ENCODE measurements at places on chromosomes 13 and 19. TPM values are rescaled to one million over a fixed set of nuclear protein-coding genes. Genes with fewer than 3 reads are reported as not detected.

DNA sequence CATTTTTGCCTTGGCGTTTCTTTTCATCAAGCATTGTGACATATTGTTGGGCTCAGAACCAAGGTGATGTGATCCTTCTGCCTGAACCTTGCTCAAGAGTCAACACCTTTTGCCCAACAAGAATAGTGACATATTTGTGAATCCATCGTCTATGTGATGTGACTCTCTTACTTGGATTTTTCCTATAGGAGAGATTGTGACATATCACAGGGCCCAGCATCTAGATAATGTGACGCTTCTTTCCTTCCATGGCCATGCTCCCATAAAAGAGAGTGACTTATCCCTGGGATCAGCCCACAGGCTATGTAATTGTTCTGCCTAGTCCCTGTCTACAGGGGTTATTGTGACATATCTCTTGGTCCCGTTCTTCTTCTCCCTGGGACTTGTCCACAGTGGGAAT is 8.5 kb upstream of the ZNF429 start:
- no peak for DNase-seq

DNA sequence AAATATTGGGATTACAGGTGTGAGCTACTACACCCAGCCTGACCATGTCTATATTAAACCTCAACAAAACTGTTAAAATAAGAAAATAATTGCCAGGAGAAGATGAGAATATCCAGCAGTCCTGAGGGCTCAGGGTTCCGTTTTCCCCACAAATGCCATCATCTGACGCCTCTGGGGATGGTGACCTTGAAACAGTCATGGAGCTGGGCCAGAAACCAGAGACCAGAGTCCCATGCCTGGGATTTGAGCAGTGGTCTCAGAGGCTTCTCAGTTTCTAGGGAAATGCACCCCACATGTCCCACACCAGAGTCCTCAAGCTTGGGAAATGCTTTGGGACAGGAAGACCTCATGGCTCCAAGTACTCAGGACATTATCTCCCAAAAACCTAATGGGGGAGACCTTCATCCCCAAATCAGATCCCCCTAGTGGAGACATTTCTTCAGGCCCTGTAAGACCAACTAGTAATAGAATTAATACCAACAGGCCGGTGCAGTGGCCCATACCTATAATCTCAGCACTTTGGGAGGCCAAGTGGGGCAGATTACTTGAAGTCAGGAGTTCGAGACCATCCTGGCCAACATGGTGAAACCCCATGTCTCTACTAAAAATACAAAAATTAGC is 2.9 kb upstream of the MAP1S start:
- no peak for DNase-seq

DNA sequence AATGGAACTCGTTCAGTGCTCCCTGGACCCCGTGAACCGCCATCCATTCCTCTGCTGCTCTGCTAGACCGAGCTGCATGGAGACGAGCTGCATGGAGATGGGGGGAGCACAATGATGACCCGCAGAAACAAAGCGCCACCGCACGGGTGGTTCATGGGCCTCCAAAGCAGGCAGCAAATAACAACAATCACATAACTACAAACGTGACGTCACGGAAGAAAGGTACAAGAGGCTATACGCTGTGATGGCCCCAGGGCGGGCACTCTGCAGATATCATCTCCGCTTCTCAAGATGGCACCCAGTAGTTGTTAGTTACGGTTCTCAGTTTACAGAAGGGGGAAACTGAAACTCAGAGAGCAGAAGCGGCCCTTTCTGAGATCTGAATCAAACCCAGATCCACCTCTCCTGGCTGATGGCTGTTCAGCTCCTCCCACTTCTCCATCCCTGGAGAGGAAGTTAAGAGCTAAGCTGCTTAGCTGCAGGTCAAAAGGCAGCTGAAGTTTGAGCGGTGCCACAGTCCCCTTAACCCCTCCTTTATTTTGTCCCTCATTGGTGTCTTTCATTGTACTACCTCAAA is 1.7 kb downstream of the ATP13A1 start:
- peak; percentile 39 for DNase-seq

Gene ATP4B
- not detected for total RNA-seq

DNA sequence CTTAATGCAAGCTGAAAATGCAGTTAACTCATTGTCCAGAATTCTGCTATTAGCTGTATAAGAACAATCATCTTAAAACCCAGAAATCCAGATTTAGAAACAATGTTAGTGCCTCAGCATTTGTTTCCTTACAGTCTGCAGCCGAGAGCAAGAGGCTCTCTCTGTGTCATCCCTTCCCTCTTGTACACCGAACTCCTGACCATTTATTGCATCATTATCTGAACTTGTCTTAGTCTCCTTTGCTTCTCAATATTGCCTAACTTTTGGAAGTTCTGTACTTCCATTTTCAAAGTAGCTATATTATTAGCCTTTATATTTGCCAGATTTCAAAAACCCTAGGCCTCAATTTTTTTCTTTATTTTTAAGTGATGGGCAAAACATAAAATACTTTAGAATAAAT is 27.1 kb downstream of the RNASEH2B start:
- no peak for DNase-seq

GRCh38 chr13:110317093-110317492 is 10.0 kb downstream of the COL4A2 start:
- no peak for DNase-seq

Gene HNRNPA1L2
- 10.9 TPM for total RNA-seq

DNA sequence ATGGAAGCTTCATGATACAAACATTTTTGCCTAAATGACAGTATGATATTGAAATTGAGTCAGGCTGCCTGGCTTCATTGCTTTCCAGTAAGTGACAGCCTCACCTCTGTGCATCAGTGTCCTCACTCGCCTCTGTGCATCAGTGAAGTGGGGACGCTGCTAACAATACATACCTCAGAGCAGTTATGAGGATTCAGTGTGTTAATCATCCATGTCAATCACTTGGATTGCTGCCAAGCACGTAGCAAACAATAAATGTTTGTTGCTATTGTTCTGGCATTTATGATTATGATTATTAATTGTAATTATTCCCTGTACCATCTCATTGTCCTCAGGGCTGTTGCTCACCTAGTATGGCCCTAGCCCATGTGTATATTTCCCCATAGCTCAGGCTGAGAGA is 8.8 kb downstream of the PPP2R1A start:
- no peak for DNase-seq

Gene TUBB4A
- 0.99 TPM for total RNA-seq

Gene LRRC63
- total RNA-seq, result 0.15 TPM

DNA sequence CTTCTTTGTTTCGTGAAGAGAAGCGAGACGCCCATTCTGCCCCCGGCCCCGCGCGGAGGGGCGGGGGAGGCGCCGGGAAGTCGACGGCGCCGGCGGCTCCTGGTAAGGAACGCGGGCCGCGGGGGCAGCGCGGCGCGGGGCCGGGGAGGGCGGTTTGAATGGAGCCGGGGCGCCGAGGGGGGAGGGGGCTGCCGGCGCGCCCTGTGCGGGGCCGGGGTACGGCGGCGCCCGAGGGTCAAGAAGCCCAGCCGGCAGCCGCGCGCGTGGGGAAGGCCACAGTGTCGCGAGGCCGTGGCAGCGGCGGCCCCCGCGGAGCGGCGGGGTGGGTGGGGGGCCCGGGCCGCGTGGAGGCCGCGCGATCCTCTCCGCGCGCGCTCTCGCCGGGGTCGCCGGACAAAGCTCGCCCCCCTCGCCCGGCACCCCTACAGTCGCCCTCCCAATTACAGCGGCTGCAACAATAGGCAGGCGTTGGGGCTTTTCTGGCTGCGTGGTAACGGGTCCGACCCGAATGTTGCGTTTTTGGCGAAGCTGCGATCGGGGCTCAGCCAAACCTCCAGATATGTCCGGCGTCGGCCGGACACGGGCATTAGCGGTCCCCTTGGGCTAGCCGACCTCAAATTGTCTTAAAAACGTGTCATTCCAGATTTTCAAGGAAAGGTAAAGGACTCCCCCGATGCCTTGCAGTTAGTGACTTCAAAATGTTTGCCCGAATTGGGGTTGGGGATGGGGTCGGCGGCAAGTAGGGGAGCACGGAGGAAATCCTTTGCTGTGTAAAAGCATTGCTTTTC is 437 bp downstream of the SMARCA4 start:
- DNase-seq, result no peak

- no peak for DNase-seq
Measured at GRCh38 chr13:98207416-98207815, 30.3 kb upstream of the RNF113B start.

Gene KIR2DL3
- not detected for total RNA-seq

DNA sequence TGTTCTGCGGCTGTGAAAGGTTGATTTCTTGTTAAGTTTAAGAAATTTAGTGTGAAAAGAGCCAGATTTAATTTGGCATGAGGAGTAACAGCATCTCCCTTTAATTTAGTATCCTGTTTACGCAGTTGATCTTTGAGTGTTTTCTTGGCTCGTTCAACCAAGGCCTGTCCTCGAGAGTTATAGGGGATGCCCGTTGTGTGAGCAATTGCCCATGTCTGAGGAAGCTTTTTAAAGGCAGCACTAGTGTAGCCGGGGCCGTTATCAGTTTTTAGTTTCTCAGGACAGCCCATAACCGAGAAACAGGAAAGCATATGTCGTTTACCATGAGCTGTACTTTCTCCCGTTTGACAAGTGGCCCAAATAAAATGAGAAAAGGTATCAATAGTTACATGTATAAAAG is 47.5 kb upstream of the ZNF43 start:
- DNase-seq, result no peak

Gene ZBTB7A
- 29.9 TPM for total RNA-seq

- no peak for DNase-seq
Measured at GRCh38 chr13:49563516-49563915, 21.8 kb downstream of the RCBTB1 start.

DNA sequence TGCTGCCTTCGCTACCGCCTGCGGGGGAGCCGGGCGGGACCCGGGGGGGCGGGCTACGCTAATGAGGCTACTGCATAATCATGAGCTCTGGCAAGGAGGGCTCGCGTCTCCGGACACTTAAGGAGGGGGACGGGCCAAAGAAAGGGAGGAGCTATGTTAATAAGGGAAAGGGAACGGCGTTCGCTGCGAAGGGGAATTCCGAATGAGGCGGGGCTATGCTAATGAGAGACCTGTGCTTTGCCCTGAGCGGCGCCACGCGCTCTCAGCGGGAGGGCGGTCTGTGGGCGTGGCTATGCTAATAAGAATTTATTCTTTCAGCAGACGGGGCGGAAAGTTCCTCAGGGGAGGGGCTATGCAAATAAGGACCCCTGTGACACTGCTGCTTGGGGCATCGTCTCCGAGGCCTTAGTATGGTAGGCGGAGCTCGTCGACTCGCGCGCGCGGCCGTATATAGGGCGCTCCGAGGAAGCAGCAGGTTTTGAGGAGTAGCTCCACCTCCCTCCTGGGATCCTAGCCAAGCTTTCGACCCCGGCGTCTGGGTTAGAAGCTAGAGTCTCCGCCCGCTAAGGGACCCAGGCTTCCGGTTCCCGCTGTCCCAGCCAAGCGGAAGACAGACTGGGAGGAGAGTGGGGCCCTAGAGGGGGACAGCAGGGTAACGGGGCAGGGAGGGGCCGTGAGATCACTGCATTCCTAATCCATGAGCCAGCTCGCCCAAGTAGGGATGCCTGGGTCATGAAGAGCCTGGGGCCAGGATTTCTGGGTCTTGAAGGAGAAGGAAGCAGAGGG is at the start of gene RRAS:
Gene RRAS (minus strand): TSS at position 31 of the 786 bp plus-strand sequence. CDS start 45 bp downstream, outside the sequence.
- DNase-seq, result peak; percentile 99

Gene PEAK3
- total RNA-seq, result 0.38 TPM

DNA sequence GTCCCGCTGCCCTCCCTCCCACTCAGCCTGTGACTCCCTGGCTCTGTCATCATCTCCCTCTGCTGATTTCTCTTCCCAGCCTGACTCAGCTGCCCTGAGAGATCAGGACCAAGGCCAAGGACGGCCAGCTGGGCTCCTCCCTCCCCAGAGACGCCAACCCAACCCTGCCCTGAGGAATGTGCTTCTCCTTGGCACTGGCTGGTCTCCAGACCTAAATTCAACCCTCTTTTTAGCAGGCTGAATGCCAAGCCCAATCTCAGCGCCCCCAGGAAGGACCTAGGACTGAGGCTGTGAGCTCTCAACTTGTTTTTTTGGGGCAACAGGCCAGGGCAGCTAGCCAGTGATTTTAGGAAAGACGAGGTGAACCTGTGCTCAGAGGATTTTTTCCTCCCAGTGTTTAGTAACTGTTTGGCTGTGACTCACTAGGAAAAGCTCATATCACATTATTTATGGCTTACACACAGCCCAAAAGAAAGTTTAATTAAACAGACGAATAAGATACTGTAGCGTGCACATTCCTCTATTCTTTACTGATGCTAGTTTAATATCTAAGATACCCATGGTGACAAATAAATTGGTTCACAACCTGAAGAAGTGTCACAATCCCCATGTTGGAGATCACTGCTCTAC is 7.4 kb upstream of the IGFL1 start:
- no peak for DNase-seq

Gene XRCC1
- 30.5 TPM for total RNA-seq

DNA sequence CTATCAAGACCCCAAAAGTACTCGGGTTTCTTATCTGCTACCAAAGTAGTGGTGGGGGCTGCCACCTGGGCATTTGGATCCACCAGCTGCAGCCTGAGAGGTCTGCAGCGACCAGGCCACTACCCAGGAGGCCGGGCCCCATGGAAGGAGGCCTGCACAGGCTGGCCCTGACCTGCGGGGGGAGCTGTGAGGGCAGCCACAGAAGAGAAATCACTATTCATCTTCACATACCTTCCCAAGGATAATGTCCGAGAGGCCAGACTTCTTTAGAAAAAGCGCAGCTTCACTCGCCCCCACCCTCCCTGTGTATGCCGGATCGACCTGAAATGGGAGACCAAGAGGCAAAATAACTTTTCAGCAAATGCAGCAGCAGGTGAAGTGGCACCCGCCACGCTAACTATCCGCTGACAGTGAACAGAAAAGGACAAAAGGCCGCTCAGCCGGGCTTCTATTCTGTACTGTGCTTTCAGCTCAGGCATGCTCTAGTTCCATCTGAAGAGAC is 30.1 kb downstream of the EPS15L1 start:
- DNase-seq, result no peak

- DNase-seq, result no peak
Measured at GRCh38 chr13:99686157-99686572, 184.9 kb downstream of the TM9SF2 start.

DNA sequence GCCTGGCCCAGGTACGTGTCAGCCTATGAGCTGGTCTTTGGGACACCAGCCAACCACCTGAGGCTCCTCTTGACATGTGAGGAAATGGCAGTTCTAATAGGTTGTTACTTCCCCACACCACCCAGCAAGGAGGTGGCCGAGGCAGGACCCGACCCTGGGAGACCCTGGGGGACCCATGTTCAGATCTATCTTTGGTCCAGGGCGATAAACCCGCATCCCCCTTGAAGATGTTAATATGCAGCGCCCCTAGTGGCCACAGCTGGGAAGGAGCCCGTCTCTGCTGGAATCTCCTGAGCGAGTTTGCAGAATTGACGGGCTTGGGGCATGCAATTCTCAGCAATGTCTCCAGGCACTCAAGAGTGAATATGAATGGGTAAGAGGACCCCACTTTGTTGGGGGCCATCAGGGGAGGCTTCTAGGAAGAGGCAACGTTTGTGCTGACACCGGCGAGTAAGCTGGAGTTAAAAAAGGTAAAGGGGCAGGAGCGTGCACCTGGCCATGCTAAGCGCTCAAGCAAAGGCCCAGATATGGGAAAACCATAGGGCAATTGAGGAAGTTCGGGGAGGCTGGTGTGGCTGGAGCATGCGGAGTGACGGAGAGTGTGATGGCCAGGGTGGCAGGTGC is 1.5 kb upstream of the MYO1F start:
- no peak for DNase-seq
